ENCODE measurements at places on chromosomes 7 and 10. TPM values are rescaled to one million over a fixed set of nuclear protein-coding genes. Genes with fewer than 3 reads are reported as not detected.

Gene CFTR
- 0.50 TPM for total RNA-seq

Gene GRID2IP
- not detected for total RNA-seq

Gene ZNF138
- total RNA-seq = 8.7 TPM

Gene UNCX
- total RNA-seq = not detected

Gene CYP2C8
- not detected for total RNA-seq

All from mammary epithelial cell (primary cell).